ENCODE measurements at places on chromosomes 5 and 9.

- DNase-seq = no peak
Measured at GRCh38 chr5:160743027-160743426, 109.0 kb downstream of the ATP10B start.

GRCh38 chr5:1090538-1090937, 21.3 kb downstream of the SLC12A7 start:
- no peak for DNase-seq

GRCh38 chr9:87099407-87099806, 152.1 kb upstream of the GAS1 start:
- DNase-seq = no peak

DNA sequence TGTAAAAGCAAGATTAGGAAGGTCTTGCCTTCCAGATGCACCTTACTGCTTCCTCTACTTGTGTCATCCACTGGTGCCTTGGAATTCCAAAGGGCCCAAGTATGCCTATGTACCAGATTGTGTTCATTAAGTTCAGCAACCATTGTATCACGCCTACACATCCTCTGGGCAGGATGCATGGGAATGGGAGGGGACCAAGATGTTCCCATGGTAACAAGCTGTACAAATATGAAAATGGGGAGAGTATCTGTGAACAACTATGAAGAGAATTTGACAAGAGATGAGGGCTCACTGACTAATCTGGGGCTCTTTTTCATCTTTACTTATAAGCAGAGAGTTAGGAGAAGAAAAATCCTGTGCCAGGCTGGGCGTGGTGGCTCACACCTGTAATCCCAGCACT, 137.8 kb upstream of the MAP1B start:
- no peak for DNase-seq

DNA sequence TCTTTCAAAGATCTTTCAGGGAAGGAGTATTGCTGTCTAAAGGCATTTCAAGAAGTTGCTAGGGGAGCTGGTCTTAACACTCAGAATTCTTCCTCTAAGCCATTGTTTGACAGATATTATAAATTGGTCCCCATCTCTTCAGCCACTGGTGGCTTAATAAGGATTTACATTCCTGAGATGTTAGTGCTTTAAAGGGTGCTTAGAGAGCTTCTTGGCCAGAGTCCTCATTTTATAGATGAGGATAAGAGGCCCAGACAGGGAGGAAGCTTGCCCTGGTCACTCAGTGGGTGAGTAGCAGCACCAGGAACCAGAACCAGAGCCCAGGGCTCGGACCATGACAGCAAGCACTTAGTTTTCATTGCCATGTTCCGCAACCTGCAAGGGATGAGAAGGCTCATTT, 53.2 kb downstream of the GALNT10 start:
- DNase-seq = no peak
